Vagina (tissue), 2 donors: ENCODE measurements at places on chromosomes 5 and 9.

GRCh38 chr9:74973714-74974113, 21.0 kb upstream of the C9orf40 start:
- DNase-seq: no peak

DNA sequence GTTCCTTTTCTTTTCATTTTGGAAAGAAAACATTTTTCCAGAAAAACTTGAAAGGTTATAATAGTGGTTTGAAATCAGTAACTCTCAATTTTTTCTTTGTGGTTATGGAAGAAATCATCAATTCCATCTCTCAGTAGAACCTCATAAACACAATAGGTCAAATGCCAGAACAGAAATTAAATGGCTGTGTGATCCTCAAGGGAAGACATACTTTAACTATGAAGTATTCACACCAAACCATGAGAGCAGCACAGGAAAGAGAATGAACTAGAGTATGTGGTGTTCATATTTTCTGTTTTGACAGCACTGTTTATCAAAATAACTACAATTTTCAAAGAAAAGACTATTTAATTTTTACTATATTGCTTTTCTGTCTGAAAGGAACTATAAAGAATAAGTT, 29.7 kb upstream of the EFNA5 start:
- no peak for DNase-seq

- DNase-seq: no peak
Measured at GRCh38 chr5:123906698-123907295, 394.8 kb downstream of the CSNK1G3 start.

DNA sequence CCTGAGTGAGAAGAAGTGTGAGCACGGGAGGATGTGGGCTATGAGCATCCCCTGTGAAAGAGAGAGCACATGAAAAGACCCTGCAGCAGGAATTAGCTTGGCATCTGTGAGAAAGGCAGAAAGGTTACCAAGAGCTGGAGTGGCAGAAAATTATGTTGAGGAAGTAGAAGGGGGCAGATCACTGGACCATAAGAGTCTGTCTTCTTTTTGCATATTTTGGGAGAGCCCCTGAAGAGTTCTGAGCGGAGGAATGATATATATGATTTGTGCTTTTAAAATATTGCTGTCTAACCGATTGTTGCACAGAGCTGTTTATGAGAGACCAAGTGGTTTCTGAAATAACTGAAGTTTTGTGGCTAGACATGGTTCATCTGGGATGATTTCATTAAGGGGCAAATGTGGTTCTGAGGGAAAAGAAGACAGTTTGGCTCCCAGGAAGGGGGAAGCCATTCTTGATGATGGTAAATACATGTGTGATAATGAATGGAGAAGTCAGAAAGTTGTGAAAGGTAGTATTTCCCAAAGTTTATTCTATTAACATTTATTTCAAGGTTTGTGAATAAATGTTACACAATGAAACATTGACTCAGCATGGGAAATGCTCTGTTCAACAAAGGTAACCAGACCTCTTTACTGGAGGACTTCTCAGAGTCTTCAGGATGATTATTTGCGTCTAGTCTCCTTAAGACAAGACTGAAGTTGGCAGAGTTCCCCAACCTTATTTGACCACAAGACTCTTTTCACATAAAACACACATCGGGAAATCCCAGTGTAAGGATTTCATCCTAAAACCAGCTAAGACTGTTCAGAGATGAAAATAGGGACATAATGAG, 31.5 kb upstream of the ADRB2 start:
- DNase-seq: no peak

DNA sequence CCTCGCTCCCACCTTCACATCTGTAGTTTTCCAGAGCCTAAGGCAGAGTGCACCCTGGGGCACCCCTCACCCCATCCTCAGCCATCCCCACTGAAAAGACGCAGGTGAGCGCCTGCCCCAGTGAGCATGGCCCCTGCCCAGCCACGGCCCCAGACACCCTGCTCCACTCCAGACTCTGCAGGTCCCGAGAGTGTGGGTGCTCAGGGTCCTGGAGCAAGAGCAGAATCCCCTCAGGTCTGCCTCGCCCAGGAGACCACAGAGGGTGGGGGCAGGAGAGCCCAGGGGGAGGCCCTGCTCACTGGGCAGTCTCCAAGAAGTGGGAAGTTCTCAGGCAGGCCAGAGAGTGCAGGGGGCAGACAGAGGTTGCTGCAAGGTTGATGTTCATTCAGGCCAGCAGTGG, 158.6 kb upstream of the PPP1R26 start:
- no peak for DNase-seq

DNA sequence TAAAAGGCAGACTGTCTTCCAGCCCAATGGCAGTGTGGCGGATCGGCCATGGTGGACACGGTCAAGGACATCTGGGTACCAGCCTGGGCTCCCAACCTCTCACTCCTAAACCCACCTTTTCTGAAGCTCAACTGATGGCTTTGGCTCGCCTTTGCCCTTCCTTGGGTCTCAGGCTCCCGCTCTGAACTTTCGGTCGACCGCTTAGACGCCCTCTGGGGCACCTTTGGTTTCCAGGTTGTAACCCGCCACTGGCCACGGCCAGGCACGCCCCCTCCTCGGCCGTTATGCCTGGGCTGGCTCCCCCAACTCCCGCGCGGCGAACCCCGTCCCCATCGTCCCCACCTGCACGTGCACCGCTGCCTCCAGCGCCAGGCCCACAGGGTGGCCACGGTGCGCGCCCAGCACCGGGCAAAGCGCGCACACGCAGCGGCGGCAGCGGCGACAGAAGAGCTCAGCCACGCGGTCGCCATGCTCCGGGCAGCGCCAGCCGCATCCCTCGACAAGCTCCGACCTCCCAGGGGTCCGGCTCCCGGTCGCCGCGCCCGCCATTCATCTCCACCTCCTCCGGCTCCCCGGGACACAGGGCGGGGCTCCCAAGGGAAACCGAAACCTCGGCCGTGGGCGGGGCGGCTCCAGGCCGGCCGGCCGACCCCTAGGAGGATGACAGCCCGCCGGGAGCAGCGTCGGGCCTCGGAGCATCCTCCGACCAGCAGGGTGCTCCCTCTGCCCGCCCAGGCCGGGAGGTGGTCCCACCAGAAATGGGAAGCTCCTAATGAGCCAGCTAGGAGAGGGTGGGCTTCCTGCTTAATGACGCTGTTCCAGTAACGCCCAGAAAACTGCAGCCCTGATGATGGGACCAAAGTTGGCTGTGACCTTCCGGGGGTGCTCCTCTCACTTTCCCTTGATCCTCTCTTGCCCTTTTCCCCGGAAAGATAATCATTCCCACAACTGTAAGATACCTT, at the start of gene TRIM14:
Gene TRIM14, minus strand, starts transcription at position 583 of the 962 bp plus-strand sequence. Its CDS starts 34 bp downstream, at position 549.
- no peak for DNase-seq

DNA sequence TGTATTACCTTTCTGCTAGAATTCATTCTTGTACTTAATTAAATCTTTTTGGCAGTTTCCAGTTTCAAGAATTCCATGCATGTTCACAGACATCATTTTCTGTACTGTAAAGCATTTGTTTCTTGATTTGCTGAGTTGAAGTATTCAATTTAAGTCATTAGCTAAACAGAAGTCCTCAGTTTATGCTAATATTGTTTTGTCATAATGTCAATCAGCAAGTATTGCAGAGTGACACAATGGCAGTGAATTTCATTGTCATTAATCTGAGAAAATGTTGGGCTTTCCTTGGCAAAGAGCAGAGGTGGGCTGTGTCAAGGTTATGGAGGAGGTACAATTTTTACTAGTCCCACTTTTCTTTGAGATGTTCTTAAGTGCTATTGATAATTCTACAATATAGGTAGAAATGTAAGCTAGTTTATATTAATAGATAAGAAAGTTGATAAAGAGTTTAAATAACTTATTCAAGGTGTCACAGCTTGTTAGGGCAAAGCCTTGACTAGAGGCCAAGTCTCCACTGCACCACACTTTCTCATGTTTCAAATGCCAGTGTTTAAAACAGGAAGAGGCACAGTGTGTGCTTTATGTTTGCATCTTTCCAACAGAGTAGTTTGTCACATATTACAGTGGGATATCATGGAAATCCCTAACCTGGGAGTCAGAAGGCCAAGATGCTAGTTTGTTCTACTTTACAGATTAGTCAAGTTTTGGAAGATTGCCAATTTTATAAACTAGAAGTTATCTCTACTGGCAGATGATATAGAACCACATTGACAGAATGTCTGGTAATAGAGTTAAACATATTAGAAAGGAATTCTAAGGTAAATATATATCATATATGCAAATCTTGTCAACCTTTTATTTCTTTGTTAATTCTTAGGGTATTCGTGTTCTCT, 56.3 kb downstream of the SLF1 start:
- DNase-seq: no peak

DNA sequence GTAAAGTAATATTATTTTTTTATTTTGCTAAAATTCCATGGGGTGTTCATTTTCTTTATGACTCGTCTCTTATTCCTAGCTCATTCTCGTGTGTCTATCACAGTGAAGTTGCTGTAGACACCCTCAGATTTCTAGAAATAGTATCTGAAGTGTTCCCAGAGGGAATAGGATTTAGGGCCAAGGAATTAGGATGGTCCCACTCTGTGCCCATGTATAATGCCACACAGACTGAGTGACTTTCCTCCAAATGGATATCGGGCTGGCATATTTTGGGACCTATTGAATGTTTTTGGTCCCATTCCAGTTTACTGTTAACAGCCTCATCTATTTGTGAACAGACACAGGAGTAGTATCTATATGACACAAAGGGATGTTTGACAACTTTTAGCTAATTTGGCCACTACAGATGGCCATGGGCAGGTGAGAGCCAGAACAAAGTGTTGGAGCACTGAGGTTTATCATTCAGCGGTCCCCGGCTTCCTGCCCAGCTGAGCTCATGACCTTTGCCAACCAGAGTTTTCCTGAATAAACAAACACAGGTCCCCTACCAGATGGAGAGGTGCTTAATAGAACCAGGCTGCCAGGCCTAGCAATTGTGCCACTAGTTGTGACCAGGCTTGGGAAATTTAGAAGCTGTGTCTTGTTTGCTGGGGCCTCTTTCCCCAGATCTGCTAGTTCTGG, 46.9 kb downstream of the MAP1B start:
- DNase-seq: no peak

- no peak for DNase-seq
Measured at GRCh38 chr5:150946351-150946905, 41.6 kb upstream of the ZNF300 start.
